ENCODE measurements at places on chromosomes 2 and 18.

- no peak for DNase-seq
These were observed 719.4 kb upstream of the CELF4 start for GRCh38 chr18:38284972-38285371.

DNA sequence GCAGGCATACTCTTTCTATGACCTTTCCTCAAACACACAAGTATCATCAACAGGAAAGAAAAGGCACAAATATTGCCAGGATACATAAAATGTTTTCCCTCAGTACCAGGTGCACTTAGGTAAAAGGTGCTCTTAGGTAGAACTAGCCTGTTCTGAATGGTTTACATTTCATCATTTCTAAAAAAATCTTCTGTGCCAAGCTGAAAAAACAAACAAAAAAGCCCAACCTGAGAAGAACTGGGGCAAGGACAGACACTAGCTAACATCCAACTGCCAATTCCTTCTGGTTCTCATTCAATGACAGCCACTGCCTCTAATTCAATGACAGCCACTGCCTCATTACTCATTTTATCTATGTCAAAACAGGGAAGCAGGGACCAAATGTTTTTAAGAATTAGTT, 68.5 kb downstream of the SPIRE1 start:
- DNase-seq = no peak

- no peak for DNase-seq
These were observed 107.3 kb upstream of the FAM98A start for GRCh38 chr2:33706410-33706809.

- DNase-seq = no peak
These were observed 162.0 kb downstream of the SLC8A1 start for GRCh38 chr2:40289771-40290404.

GRCh38 chr2:27084297-27085061, 2.1 kb upstream of the KHK start:
- no peak for DNase-seq

DNA sequence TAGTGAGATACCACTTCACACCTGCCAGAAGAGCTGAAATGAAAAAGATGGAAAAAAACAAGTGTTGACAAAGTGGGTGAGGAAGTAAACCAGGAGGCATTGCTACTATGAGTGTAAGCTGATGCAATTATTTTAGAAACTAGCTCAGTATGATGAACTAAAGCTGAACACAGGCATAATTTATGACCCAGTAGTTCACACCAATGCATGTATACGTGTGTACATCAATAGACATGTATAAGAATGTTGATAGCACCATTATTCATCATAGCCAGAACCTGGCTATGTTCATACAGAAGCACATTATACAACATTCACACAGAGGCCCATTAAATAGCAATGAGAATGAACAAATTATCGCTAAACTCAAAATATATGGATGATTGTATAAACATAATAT, 83.1 kb upstream of the SPOPL start:
- no peak for DNase-seq

DNA sequence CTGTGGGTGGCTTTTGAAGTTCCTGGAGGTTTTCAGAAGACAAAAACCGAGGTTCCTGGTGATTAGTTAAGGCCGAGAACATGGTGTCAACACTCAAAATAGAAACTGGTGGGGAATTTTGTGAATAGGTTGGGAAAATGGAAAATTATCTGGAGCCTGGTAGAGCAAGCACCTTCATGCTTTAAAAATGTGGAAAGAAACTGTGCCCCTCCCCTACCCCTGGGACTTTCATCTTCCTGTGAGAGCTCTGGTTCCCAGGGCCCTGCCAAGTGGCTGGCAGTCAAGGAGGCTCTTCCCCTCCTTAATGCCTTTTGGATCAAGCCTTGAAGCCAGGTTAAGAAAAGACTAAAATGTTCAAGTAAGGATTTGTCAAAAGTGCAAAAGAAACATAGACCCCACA, 1.9 kb upstream of the CRACDL start:
- DNase-seq = no peak

DNA sequence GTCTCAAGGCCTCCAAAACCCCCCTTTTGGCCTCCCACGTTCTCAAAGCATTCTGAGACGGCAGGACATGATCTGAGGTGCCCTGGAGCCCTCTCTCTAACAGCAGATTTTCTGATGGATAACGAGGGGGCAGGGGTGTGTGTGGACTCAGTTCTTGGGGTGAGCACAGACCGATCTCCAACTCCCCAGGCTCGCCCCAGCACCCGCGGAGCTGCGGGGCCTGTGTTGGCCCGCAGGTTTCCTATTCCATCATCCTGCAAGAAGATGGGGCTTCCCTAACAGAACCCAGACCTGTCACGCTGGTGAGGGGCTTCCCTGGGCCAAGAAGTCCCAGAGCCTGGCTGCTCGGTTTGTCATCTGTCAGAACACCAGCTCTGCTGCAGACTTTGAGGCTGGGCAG, 196.1 kb downstream of the ANAPC1 start:
- no peak for DNase-seq

GRCh38 chr2:9735335-9735734, 104.5 kb upstream of the YWHAQ start:
- DNase-seq = no peak

DNA sequence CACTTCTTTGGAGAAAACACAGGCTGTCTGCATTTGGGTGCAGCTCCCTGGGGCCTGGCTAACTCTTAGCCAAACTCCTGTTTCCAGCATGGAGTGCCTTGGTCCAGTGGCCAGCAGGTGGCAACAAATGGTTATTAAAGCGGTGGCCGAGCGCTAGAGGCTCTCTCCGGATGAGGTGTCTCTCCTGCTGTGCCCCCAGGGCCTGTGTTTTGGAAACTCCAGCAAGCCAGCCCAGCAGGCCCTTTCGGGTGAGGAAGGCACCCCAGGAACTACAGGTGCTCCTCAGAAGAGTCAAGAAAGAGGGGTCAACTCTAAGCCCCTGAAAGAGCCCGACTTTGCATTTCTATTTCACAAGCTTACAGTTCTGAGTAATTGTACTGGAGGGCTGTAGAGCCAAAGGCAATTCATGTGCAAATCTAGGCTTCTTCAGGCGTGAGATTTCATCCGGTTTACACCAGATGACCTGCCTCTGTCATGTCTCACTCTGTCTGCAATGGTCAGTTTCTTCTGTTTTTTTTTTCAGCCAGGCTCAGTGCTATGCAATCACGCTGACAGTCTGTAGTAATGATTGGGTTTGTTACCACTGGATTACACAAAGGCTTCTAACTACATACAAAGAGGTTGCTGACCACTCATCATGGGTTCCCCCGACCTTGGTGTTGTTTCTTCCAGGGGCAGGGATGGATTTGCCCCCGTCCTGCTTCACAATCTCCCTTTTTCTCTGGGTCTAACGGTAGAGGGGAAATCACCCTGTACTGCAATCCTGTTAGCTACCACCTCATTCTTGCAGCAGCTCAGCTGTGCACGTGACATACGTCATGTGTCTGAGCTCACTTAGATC, 7.6 kb upstream of the CHRNA1 start:
- peak; percentile 92 for DNase-seq

DNA sequence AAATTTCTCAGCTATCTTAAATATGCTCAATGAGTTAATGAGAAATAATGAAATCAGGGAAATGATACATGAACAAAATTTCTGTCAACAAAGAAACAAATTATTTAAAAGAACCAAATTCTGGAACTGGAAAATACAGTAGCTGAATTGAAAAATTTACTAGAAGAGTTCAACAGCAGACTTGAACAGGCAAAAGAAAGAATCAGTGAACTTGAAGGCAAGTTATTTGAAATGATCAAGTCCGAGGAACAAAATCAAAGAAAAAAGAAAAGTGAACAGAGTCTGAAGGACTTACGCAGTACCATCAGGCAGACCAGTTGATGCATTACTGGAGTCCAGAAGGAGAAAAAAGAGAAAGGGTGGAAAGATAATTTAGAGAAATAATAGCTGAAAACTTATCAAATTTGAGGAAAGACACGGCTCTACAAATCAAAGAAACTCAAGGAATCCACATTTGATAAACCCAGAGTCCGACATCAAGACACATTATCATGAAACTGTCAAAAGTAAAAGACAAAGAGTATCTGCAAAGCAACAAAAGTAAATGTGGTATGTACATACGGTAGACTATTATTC, 83.6 kb downstream of the CCDC138 start:
- peak; percentile 8 for DNase-seq

- peak; percentile 33 for DNase-seq
These were observed 1.3 kb downstream of the HSPD1 start for GRCh38 chr2:197498235-197498936.

GRCh38 chr2:196959734-196960338, 33.3 kb upstream of the PGAP1 start:
- peak; percentile 39 for DNase-seq
